ENCODE measurements at places on chromosomes 3 and 15.

GRCh38 chr3:72892081-72892775 lies 4.4 kb downstream of the GXYLT2 start:
- no peak for DNase-seq

DNA sequence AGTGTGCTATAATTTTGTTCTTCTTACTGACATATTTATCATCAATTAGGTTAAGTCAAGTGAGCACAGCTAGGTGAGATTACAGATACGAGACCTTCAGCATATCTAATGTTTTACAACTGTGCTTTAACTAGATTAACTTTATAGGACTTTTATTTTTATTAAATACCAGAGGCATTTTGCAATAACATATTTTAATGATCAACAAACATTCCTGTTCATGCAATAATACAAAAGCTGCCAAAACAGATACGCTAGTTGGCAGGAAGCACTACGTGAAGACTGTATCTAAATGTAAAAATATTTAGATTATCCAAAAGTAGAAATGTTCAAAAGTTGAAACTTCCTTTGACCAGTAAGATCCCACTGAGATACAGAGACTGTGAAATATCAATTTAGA lies 139.1 kb downstream of the CBLB start:
- no peak for DNase-seq

DNA sequence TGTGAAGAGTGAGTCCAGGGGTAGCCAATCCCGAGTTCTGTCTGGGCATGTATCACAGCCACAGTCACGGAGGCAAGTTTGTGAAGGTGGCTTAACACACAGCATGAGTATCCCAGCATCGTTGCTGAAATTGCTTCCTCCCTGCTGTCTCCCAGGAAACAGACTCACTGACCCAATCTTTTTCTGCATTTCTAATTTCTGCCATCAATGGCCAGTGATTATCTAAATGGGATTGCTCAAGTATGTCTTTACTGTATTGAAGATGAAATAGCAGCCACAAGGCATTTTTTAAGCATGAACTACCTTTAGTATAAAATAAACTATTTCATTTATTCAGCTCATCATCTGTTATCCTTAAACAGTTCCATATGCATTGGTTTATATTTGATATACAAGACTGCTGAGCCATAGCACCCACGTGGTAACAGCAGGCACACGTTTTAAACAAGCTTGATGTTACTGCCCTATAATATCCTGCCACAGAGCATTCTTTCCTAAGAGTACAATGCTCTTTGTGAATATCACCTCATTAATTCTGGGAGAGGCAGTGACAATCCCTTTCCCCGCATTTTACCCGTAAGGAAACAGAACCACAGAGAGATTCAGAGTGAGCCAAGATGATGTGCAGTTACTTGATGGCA lies 276.6 kb upstream of the THBS1 start:
- DNase-seq: no peak

- no peak for DNase-seq
Observed at GRCh38 chr3:28746990-28747389, 398.4 kb upstream of the AZI2 start.

DNA sequence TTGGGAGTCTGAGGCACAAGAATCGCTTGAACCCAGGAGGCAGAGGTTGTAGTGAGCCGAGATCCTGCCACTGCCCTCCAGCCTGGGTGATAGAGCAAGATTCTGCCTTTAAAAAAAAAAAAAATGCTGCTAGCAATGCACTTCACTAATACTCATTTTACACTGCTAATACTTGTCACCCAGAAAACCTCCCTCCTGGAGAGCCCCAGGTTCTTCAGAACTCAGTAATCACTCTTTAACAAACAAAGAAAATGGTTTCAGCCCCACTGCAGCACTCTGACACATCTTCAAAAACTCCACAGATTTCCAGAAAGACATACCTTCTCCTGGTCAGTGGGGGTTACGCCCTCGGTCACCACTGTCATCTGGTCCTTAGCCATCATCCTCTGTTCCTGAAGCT lies 366.7 kb downstream of the SHQ1 start:
- DNase-seq: no peak

DNA sequence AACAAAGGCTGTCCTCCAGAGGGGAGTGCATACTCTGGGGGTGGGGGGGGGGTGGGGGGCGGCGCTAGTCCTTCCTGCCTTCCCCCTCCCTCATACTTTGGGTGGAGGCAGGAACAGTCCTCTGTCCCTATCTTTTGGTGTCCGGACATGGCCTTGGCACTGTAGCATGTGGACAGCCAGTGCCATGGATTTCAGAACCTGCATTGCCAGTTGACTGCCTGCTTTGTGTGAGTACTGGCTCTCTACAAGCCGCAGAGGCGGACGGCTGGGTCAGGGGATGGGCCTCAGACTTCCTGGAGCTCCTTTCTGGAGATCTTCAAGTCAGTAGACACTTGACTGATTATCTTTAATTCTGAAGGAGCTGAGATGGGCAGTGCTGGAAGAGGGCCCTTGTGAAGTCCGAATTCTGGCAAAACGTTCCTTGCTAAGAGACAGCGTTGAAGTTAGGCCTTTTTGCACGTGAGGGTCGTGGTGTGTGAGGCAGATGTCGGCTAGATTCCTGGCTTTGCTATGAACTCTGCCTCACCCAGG lies 2.5 kb downstream of the CLDN11 start:
- DNase-seq: no peak

DNA sequence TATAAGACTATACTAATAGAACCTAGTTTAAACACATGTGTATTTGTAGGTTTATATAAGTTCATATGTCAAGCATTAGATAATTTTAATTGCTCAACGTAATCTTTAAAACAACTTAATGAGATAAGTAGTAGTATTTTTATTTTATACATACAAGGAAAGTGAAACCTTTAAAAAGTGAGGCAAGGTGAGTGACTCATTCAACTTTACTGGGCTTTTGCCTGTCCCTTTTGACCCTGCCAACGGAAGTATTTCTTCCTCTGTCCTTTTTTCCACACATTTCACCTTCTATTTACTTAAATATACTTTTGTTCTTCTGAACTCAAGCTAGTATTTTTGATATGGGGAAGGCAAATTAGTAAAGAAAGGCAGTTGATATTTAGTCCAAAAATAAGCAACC lies 78.5 kb downstream of the KBTBD8 start:
- DNase-seq: no peak

- DNase-seq: peak; percentile 83
Observed at GRCh38 chr15:52466134-52466701, 62.5 kb downstream of the MYO5A start.

- DNase-seq: no peak
Observed at GRCh38 chr15:72916897-72917296, 133.3 kb upstream of the ADPGK start.
